ENCODE measurements at places on chromosomes 2 and 18.
A peak's percentile ranks its signal among the peaks of the same experiment; 100 is the strongest.

GRCh38 chr18:45208164-45208563, 407.1 kb upstream of the SLC14A2 start:
- no peak for DNase-seq

- no peak for DNase-seq
These were observed 3.0 kb downstream of the SAP130 start for GRCh38 chr2:128024816-128025215.

GRCh38 chr2:86073225-86073624, 32.5 kb downstream of the POLR1A start:
- no peak for DNase-seq

DNA sequence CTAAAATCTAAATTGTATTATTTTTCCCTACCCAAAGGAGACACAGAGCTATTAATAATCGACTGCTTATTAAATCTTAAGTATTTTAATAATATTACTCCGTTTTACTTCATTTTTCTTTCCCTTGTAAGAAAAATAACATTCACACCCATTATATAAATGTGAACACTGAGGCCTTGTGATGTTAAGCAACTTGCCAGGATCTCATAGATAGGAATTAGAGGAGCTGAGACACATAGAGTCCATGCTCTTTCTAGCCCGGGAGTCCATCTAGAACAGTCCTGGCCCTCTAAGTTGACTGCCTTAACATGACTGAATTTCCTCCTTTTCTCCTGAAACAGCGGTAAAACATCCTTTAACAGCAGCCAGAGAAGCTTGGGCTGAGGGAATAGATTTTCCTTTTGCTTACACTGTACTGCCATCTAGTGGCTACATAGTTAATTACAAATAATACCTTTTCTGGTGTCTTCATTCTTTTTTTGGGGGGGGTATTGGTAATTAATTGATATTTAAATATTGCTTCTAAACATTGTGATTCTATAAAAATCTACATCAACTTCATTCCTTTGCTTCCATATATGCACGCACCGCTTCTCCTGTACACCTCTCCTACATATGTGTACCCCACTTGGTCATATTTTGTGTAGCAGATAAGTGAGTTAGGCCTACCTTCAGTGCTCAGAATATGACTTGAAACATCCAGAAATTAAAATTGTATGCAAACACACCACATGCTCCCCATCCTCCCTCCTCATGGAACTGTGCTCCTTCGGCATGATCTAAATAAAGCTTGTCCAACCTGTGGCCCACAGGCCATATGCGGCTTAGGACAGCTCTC, 125.8 kb upstream of the HNMT start:
- peak; percentile 55 for DNase-seq

DNA sequence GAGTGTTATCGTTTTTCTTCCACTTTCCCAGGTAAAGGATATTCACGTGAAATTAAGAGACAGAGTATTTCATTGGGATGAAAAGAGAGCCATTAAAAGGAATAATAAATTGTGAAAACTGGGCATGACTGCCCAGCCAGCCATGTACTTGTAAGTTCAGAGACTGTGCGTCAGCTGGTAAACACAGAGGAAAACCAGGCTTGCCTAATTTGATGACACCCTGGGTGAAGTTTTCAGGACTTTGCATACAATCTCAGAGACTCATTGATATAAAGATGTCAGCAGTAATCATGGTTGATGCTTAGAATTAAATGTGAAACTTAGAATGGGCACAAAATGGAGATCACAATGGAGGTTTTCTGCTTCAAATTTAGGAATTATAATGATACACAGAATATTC, 153.5 kb upstream of the ZEB2 start:
- no peak for DNase-seq

GRCh38 chr2:95048825-95049682, 23.5 kb downstream of the MAL start:
- DNase-seq = no peak

DNA sequence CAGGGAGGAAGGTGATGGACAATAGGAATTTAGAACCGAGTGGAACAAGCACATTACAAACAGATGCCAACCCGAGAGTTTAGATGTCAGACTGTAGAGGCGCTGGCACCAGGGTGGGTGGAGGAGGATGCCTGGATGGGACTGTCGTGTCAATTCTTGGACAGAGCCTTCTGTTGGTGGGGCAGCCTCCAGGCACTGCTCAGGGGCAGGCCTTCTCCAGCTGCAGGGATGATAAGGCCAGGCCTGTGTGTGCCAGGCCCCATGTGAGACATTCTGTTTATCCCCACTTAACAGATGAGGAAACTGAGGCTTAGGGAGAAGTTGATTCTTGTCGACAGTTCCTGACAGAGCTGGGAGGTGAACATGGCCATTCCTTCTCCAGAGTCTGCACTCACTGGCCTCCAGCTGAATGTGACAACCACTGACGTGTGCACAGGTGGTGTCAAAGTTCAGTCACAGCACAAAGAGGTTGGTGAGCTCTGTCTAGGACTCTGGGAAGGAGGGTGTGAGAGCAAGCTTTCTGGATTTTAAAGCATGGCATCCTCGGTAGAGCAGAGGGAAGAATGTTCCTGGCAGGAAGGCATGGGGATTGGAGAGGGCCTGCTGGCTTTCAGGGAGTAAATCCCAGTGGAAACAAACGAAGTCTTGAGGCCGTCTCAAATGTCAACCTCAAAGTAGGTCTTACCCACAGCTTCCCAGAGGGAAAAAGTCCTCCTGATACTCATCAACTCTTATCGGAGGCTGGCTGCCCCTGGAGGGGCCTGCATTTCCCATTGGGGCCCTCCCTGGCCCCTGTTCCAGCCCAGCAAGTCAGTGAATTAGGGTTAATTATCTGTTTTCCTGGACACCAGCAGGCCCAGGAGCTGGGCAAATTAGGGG, 52.4 kb downstream of the GLI2 start:
- no peak for DNase-seq

DNA sequence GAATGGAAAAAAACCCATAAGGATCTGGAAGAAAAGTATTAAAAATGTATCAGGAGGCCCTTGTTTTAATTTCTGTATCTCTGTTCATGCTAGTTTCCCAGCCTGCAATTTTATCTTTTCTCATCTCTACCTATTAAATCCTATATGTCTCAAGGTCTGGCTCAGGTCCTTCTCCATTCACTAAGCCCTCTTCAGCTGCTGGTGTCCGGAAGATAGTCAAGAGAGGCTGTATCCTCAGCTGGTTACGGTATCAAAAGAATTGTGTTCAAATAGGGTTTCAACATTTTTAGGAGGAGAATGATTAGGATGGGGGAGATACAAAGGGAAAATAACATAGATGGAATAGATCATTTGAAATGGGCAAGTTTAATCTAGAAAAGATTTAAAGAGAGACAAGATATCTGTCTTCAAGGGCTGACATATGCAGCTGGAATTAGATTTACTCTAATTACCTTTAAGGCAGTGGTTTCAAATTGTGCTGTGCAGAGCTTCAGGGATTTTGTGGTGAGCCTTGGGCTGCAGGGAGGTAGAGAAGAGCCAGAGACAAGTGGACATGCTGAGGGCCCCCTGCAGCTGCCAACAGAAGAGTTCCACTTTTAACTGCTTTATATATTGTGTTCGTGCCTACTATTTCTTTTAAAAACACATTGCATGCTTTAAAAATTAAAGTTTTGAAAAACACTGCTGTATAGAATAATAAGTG, 24.1 kb downstream of the GREB1L start:
- no peak for DNase-seq

GRCh38 chr2:32712870-32713269, 85.0 kb downstream of the TTC27 start:
- DNase-seq = no peak

DNA sequence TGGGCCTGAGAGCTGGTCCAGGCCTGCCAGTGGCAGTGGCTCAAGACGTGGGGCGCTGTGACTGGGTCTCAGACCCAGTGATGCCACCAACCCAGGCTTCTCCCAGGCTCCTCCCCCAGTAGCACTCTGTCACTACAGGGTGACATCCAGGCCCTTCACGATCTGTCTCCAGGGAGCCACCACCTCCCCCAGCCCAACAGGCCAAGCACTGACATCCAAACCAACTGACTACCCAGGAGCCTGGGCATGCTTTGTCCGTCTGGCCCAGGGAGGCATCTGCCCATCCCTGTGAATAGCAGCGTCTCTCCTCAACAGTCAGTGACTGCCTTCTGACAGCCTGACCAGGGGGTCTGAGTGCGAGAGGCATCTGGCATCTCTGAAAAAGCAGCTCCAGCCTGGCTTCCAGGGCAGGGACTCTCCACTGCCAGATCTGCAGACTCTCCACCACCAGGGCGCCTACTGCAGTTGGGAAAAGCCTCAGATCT, 13.0 kb downstream of the TEX44 start:
- peak; percentile 70 for DNase-seq

GRCh38 chr2:42099438-42100173, 51.8 kb downstream of the PKDCC start:
- peak; percentile 60 for DNase-seq

- no peak for DNase-seq
These were observed 39.9 kb downstream of the CROCC2 start for GRCh38 chr2:240946046-240946445.

DNA sequence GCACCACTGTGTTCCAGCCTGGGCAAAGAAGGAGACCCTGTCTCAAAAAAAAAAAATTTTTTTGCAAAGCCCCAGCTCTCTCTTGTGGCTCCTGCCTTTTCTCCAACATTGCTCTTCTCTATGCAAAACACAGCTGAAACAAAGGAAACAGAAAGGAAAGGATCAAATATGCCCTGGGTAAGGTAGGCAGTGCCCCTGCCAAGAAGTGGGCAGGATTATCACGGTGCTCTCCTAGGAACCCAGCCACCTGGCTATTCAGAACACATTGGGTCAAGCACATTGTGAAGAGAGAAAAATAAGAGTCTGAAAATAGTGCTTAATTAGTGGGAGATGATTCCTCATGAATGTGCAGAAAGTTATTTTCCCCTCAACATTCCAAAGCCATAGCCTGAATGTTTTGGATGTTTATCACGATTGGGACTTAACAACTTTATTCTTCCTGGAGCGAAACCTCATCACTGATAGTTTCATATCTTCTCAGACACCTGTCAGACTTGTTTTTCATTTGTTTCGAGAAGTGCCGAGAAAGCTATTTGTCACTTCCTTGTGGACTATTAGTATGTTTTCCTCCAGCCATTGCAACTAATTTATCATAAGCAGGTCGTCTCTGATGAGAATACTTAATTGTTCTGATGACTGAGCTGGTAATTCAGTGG, 42.7 kb upstream of the RPL31 start:
- no peak for DNase-seq

- DNase-seq = no peak
These were observed 339.4 kb downstream of the BCL11A start for GRCh38 chr2:60213865-60214625.

DNA sequence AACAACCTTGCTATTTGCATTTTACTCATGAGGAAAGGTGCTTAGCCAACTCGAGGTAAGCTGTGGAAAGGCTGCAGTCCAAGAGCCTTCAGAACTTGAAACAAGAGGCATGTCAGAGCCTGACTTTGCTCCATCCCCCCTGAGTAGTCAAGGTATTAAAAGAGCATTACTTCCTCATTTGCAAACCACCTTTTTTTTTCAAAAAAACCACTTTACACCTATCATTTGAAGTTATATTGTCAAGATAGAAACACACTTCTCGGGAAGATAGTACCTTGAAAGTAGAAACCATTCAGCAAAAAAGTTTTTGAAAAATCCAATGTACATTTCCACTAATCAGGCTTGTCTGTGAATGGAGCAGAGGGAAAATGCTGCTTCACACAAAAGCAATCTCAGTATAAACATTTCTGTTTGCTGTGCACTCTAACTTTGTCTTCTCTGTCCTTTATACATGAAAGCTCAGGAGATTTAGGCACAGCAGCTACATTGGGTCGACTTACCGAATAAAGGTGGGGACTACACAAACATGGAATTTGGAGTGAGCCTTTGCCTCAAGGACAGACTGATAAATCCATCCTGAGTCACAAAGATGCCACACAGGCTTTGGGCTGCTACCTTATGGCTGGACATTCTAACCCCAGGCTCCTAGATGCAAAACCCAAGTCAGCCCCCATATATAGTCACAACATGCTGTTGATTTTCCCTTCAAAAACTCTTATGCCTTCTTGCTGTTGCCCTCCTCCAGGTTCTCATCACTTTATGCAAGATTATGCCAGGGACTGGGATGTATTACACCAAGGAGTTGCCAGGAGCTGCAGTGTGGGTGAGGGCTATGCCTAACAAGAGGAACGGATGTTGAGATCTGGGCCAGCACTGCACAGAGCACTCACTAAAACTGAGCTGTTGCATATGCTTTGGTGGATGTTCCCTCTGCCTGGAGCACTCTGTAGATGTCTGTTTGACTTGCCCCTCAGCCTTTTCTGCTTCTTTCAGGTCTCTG, 41.4 kb upstream of the EML4 start:
- DNase-seq = no peak

- DNase-seq = no peak
These were observed 6.5 kb downstream of the EHBP1 start for GRCh38 chr2:62711832-62712494.

DNA sequence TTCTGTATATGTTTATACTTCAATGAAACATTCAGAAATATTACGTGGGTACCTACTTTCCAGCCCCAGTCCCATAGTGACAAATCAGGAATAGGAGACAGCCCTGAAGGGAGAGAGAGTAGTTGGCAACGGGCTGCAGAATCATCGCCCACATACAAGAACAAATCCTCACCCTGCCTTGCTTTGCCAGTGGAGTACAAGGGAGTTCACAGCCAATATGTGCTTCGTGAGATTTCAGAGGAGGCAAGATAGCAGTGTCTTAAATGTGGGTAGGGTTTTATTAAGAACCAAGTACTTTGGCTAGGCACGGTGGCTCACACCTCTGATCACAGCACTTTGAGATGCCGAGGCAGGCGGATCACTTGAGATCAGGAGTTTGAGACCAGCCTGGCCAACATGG, 40.3 kb upstream of the PKDCC start:
- no peak for DNase-seq

GRCh38 chr2:63788071-63788470, 53.6 kb upstream of the UGP2 start:
- no peak for DNase-seq

DNA sequence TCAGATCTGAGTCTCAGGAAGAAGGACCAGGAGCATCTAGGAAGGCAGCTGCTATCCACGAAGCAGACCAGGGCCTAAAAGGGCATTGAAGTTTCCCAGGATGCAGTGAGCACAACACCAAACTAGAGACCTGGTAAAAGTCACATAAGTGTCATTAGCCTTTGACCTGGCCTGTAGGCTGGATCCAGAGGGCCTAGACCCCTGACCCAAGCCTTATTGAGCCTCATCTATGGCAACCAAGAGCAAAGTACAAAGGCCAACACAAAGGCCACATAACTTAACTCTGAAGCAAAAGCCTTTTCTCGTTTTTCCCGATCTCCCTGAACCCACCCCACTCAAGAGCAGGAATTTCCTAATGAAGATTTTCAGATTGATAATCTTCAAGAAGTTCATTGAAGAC, 127.3 kb upstream of the SRD5A2 start:
- no peak for DNase-seq

DNA sequence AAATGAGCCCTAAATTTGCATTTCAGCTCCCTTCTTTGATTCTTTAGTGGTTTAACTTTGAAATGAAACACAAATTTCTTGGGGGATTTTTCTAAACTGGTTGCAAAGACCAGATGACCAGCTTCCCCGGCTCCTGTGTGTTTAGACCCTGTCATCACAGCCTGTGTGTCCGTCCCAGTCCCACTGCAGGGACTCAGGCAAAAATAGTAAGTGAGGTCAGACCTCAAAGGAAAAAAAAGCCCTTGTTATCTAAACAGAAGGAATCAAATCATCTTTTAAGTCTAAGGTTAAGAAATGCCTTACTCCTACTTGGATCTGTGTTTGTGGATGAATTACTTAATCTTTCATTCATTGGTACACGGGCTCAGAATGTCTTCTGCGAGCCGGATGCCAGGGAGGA, 423.7 kb downstream of the LPIN1 start:
- DNase-seq = no peak

Data from NAMALWA (cell line).